ENCODE measurements at places on chromosomes 5 and 9. TPM values are rescaled to one million over a fixed set of nuclear protein-coding genes. Genes with fewer than 3 reads are reported as not detected.

DNA sequence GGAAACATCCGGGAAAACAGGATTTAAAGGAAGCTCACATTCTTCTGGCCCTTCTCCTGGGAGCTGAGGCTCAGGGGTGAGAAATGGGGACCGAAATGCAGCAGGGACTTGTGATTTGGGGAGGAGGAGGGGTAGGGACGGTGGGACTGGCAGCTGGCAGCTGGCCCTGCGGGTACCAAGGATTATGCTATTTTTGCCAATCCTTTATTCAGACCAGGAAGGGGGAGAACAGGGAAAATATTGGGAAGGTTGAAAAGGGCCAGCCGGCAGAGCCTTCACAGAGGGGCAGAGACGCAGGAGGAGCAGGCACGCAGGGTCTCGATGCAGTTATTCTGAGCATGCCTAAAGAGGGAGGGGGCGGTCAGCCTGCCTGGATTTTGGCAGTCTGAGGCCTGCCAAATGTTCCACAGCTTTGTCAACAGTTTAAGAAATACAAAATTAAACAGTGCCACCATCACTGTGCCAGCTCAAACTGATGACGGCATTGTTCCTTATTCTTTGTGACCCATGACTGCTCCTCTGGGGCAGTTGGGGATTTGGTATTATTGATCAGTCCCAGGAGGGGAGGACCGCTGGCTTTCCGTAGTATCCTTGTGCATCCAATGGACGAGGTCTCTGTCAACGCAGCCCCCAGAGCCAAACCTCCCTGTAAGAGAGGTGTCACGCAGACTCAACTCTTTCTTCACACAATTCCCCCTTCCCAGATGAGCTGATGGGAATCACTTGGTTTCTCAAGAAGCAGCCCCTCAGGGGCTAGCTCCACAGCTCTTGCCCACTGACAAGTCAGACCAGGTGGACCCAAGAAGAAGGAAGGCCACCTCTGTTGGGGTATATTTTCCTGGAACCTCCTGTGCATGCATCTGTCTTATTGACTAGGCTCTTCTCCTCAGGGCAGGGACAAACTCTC, 553.3 kb downstream of the BNC2 start:
- no peak for DNase-seq

- no peak for DNase-seq
Observed at GRCh38 chr5:150301901-150302300, 804 bp downstream of the ARSI start.

Gene ZNF462
- total RNA-seq, result 13.3 TPM

GRCh38 chr5:97297063-97297703, 114.1 kb upstream of the RIOK2 start:
- no peak for DNase-seq

All from lower leg skin (tissue), 4 donors.